WTC11 (cell line): ENCODE measurements at places on chromosomes 5 and 9.

GRCh38 chr5:150593593-150593992 lies 46.9 kb upstream of the SYNPO start:
- no peak for DNase-seq

DNA sequence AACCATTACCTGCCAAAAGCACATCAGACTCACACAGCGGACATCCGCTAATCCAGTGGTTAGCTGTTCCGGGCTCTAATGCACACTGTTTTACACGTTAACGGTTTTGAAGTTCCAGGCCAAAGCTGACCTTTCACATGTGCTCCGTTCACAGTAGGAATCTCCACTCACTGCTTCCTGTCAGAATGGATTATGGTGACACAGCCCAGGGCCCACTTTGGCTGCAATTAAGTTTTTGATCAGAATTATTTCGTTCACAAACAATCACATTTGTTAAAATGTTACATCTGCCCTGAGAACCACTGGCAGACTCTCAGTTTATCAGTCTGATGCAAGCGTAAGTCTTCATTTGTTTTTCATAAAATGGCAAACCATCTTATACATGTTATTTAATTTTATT lies 30.2 kb upstream of the CATSPER3 start:
- DNase-seq = no peak

DNA sequence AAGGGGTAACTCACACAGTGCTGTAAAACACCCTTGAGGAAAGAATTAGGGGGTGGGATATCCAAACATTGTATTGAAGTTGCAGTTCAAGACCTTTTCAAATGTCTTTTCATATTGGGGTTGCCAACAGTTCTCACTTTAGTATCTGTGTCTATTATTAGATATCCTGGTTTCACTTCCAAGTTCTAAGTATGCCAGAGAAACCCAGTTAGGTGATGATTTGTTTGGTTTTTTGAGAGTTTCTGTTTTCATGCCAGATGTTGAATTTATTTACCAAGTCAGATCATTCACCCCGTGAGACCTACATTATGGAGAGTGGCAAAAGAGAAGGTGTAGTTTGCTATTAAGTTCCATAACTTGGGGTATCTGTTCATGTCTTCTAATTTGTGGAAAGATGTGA lies 64.5 kb downstream of the C9orf152 start:
- DNase-seq = no peak

DNA sequence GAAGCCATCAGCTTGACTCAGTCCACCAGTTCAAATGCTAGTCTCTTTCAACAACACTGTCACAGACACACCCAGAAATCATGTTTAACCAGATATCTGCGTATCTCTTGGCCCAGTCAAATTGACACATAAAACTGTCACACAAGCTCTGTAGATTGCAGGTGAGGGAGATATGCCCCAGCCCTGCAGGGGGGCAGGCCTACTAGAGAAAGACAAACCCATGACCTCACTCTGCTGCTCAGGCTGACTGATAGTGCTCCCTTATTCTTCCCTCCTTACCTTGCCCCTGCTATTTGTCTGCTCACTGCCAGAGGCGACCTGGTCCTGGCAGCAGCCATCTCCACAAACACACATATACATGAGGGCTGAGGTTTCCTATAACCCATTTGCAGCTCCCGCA lies 351.3 kb downstream of the DRD1 start:
- DNase-seq = no peak

DNA sequence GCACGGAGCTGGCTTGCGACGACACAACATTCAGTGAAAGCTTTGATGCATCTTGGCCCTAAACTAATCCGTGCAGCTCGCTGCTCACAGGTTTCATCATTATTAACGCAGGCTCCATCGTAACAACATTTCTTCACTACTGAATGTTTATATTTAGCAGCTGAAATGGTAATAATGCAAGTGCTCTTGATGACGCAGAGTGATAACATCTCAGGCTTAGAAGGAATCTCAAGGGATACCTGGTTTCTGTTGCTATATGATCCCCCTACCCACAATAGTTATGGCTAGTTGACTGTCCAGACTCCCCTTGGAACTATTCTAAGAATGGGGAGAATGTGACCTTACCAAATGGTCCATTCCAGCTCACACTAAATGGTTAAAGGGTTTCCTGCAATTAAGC lies 36.2 kb downstream of the C5 start:
- no peak for DNase-seq

GRCh38 chr5:149485655-149486615 lies 65.3 kb downstream of the CSNK1A1 start:
- no peak for DNase-seq

- DNase-seq = no peak
Measured at GRCh38 chr9:130327781-130328348, 62.3 kb downstream of the HMCN2 start.

GRCh38 chr9:546797-547223 lies 294.7 kb upstream of the DMRT1 start:
- no peak for DNase-seq

GRCh38 chr9:74951107-74951720 lies 1.5 kb downstream of the C9orf40 start:
- no peak for DNase-seq

GRCh38 chr5:35617435-35618303 lies at the start of gene SPEF2:
Gene SPEF2, plus strand, starts transcription at chr5:35617863. Its CDS starts 135 bp downstream, at chr5:35617998.
- DNase-seq = peak; percentile 90

- no peak for DNase-seq
Measured at GRCh38 chr9:133934482-133935232, 57.5 kb downstream of the VAV2 start.

GRCh38 chr5:115329475-115329874 lies 33.0 kb upstream of the CCDC112 start:
- DNase-seq = peak; percentile 57

GRCh38 chr5:122967625-122968024 lies 68.9 kb downstream of the PPIC start:
- DNase-seq = no peak

DNA sequence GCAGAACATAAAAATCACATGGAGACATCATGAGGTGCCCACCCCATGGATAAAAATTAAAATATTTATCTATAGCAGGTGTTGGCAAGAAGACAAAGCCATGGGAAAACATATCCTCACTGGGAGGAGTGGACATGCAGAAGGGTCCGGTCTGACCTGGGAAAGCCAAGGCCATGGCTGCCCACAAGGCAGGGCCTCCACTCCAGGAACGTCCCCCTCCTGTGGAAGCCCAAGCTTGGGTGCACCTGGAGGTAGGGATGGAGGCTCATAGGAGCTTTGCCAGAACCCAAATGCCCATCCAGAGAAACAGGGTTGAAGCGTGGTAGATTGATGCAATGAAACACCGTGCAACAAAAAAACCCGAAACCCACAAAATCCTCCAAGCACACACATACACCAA lies 81.4 kb upstream of the COL5A1 start:
- no peak for DNase-seq

GRCh38 chr9:133598978-133599377 lies 10.2 kb downstream of the FAM163B start:
- no peak for DNase-seq

- no peak for DNase-seq
Measured at GRCh38 chr9:113705928-113706519, 170.1 kb upstream of the ZNF618 start.

DNA sequence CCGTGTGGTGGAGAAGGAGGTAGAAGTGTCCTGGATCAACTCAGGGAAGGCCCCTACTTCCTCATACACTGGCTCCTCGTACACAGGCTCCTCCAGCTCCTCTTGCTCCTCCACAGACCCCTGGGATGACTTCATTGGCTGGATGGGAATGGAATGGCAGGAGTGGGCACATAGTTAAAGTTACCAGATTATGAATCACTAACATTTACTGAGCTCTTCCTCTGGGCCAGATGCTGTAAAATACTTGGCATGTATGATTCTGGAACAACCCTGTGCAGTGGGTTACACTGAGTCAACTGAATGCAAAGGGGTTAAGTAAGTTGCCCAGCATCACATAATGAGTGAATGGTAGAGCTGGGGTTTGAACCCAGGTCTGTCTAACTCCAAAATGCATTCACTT lies 3.1 kb upstream of the FCHSD1 start:
- no peak for DNase-seq

GRCh38 chr5:130386155-130386554 lies 481.9 kb downstream of the CHSY3 start:
- no peak for DNase-seq

GRCh38 chr9:129939431-129939830 lies 103.6 kb downstream of the FNBP1 start:
- no peak for DNase-seq

DNA sequence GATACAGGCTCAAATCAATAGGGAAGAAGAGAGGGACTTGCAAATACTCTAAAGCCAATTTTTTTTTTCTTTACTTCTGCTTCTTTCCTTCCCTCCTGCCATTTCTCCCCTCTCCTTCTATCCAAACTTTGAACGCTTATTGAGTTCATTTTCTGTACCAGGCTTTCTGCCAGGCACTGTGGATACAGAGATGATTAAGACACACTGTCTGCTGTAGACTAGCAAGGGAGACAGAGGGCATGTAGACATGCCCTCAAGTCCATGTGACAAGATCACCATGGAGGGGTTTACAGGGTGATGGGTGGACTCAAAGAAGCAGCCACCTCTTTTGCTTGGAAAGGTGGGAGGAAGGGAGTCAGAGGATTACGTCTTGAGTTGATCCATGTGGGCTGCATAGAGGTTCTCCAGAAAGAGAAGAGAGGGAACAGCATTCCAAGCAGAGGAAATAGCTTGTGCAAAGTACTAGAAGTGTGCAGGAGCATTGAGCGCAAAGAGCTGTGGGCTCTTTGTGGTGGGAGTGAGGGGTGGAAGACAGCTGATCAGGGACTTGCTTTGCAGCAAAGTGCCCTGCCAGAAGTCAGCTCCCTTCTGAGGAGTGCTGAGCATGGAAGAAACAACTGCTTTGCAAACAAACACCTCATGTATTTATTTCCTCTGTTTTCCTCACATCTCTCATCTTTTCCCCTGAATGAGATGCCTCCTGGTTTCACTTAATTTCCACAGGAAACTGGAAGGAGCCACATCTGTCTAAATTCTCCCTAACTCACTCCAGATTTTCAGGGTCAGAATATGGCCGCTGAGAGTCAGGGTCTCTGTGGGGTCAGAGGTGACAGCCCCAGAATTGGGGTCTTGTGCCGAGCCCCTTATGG lies 64.4 kb upstream of the COL15A1 start:
- DNase-seq = no peak

GRCh38 chr9:91746904-91747303 lies 203.1 kb downstream of the ROR2 start:
- DNase-seq = no peak

DNA sequence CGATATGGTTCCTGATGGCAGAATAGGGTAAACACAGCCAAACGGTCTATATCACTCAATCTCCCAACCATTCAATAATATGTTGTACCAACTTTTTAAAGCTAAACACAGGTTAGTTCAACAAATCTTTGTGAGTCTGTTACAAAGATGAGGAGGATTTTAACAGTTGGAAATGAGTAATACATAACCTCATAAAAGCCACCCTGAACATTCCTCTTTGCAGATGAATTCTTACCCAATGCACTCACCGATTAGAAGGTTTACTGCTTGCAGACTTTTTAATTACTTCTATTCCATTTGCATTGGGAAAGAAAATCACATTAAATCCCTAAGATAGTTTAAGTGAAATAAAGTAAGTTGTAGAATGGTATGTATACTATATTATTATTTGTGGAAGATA lies 23.3 kb upstream of the TRMT10B start:
- DNase-seq = no peak

GRCh38 chr9:107685376-107685775 lies 195.8 kb upstream of the KLF4 start:
- DNase-seq = no peak

DNA sequence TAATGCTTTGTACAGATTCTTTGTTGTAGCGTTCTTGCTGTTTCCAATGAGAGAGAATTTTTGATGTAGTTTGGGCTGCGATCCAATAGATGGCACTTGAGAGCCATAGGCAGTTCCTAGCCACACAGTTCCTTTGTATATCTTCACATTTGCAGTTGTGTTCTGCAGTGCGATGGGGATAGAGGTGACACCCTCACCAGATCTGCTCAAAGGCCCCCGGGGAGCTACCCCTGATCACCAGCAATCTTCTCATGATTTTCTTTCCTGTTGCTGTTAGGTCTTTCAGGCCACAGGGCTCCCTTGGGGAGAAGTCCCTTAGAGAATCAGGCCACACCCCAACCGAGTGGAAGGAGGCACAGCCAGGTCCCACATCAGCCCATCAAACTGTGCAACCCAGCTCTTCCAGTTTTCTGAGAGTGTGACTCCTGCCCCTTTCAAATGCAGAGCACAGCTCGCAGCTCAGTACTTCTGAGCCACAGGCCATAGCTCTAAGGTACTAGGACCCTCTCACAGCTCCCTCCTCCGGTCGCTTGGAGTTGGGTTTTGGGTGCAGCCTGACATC lies 353.7 kb downstream of the SLCO4C1 start:
- DNase-seq = peak; percentile 16

DNA sequence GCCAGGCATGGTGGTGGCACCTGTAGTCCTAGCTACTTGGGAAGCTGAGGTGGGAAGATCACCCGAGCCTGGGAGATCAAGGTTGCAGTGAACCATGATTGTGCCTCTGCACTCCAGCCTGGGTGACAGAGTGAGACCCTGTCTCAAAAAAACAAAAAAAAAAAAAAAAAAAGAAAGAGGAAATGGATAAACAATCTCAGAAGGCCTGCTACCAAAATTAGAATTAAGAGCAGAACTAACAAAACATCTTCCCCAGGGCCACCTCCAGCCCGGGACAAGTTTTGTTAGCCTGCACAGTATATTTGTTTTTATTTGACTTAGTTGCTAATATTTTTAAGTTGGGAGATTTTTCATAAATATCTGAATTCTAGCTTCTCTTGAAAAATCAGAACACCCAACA lies 23.1 kb downstream of the PAX5 start:
- no peak for DNase-seq

- no peak for DNase-seq
Measured at GRCh38 chr5:99061711-99062110, 132.9 kb upstream of the CHD1 start.

- no peak for DNase-seq
Measured at GRCh38 chr5:109863752-109864151, 174.0 kb downstream of the MAN2A1 start.

DNA sequence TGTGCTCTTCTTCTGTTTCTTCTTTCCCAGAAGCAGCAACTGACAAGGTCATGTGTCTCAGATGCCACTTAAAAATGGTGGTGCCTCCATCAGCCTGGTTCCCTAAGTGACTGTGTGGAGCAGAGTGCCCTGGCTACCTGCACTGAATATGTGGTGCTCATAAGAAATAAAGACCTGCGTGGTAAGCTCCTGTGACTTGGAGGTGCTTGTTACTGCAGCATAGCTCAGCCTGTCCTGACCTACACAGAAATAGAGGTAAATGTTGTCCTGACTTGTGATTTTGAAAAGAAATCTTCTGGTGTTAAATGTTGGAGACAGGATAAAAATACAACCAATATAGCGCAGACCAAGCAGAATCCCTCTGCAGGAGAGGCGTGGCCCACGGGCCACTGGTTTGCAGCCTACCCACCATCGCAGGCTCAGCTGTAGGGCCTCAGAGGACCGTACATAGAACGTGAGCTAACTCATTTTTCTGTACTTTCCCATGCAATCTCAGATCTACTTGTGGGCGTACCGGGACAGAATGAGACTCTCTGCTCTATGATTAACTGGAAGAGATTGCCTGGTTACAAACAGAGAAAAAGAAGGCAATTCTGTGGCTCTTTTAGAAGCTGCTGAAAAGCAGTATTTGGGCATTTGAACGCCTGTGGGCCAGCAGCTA lies 79.4 kb upstream of the UNC5A start:
- DNase-seq = no peak
